Activated CD4-positive, alpha-beta T cell treated with anti-CD3 and anti-CD28 coated beads, Interleukin-2, amount 50 U/mL, for 4 hours (primary cell): ENCODE measurements at places on chromosomes 7 and 10.

DNA sequence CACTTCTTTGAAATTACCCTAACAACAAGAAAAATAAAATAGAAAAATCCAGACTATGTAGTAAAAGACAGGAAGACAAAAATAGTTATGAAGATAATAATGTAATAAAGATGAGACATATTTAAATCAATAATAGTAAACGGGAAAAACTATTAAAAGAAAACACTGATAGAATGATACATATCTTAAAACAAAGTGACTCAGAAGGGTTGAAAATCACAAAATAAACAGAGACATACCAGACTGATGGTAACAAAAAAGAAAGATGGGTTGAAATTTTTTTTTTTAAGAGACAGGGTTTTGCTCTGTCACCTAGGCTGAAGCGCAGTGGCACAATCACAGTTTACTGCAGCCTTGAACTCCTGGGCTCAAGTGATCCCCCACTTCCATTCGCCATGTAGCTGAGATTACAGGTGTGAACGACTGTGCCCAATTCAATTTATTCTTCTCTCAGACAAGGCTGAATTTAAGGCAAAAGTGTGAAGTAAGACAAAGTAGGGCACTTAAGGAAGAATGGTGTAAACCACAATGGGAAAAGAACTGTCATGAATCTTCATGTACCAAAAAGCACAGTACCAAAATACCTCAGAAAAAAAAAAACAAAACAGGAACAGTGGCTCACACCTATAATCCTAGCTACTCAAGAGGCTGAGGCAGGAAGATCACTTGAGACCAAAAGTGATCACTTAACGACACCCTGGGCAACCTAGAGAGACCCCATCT lies 47.4 kb downstream of the LMBR1 start:
- no peak for DNase-seq

- no peak for DNase-seq
Measured at GRCh38 chr10:58888957-58889356, 287.5 kb upstream of the PHYHIPL start.

DNA sequence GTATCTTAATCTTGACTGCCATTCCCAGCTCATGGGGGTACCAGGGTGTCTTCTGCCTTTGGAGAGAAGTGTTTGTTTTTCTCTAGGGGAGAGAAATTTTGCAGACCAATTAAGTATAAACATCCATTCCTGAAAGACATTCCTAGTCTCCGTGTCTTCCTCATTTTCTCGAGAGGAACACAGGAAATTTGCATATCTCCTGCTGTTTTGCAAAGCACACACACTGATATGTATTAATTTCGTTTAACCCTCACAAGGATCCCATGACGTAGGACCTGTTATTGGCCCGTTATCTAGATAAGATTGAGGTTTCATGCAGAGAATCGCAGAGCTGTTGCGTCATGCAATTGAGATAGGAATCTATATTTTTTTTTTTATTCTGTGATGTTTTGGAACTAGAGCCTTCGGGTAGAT lies 944 bp downstream of the RHBDD2 start:
- DNase-seq: peak; percentile 24

GRCh38 chr10:71766717-71767419 lies 6.5 kb downstream of the VSIR start:
- DNase-seq: no peak

- DNase-seq: no peak
Measured at GRCh38 chr10:72783410-72783833, 91.5 kb downstream of the MCU start.

DNA sequence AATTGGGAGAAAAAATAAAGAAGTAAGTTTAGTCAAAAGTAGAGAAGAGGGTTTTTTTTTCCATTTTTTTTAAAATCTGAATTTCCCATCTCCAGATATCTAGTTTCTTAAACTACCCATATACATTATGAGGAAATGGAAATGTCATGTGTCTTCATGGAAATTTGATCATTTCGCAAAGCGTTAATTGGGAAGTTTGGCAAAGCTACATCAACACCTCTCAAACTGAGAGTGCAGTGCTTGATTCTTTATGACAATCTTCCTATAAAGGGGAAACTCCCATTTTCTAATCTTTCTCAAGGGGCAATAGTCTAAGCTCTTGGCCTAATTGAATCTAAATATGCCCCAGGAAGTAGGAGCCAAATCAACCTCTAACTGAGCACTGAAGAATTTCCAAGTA lies 110.4 kb upstream of the INHBA start:
- DNase-seq: no peak

DNA sequence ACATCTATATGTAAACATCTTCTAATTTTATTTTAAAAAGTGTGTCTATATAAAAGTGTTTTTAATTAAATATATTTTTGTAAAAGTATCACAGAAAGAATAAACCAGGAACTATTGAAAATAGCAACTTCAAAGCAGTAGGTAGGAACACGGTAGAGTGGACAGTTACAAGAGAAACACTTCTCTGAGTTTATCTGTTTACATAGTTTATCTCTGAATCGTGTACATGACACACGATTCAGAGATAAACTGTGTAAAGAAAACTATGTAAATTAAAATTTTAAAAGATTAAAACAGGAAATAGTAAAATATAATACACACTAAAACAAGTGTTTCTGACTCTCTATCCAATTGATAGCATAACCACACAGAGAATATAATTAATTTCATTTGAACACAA lies 25.1 kb upstream of the FAM170B start:
- DNase-seq: no peak

DNA sequence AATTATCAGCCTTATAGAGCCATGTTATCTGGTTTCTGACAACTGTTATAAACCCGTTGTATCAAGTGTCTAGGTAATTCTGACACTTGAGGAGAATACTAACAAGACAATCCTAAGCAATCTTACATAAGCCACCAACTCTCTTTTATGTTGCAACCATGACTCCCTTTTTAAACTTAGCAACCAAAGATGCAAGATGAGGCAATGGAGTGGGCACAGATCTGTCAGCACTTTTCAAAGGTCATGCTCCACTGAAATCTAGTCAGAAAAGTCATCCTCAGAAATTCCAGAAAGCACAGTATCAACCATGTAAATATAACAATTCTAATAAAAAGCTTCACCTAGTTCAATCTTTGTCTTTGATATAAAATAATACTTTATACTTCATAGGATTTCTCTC lies 77.0 kb upstream of the SEMA3A start:
- no peak for DNase-seq
